ENCODE measurements at places on chromosomes 5 and 9.

- no peak for DNase-seq
Observed at GRCh38 chr5:147691130-147691529, 91.4 kb downstream of the JAKMIP2 start.

DNA sequence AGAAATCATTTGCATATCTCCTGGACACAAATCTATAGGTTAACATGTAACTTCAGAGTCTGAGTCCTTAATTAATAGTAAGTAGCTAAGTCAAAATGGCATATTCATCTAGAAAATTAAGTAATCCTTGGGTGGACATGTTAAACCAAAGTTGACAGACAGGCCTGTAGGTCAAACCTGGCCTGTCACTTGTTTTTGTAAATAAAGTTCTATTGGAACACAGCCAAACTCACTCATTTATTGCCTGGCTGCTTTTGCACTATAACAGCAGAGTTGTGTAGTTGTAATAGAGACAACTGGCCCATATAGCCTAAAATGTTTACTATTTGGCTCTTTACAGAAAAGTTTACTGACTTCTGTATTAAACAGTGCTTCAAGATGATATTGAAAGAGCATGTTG lies 24.6 kb upstream of the GPR21 start:
- no peak for DNase-seq

GRCh38 chr9:118276784-118277183 lies 572.6 kb downstream of the TLR4 start:
- DNase-seq = no peak

GRCh38 chr9:98401140-98402018 lies 145.9 kb upstream of the TBC1D2 start:
- no peak for DNase-seq

DNA sequence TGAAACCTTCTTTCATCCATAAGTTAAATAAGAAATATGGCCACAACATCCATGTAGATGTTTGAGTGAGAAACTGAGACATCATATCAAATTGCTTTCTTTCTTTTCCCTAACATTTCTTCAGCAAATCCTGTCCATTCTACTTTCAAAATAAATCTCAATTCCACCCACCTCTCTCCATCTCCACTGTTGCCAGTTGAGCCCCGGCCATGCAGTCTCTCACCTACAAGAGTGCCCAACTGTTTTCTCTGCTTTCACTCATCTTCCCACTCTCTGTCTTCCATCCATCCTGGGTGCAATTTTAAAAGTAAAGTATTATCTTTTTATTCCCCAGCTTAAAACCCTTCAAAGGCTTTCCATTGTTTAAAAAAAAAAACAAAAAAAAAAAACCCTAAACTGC lies 260.4 kb downstream of the DEPDC1B start:
- DNase-seq = no peak

DNA sequence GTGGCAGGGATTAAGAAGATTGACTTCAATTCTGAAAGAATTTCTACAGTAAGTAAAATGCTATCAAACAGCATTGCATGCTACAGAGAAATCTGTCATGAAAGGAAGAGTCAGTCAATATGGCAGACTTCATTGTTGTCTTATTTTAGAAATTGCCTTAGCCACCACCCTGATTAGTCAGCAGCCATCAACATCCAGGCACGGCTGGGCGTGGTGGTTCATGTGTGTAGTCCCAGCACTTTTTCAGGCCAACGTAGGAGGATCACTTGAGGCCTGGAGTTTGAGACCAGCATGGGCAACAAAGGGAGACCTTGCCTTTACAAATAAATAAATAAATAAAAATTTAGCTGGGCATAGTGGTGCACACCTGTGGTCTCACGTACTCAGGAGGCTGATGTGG lies 46.6 kb downstream of the RMI1 start:
- no peak for DNase-seq

- no peak for DNase-seq
Observed at GRCh38 chr9:14627513-14627912, 65.7 kb downstream of the ZDHHC21 start.

GRCh38 chr5:144972317-144972716 lies 801.6 kb downstream of the KCTD16 start:
- no peak for DNase-seq

- peak; percentile 59 for DNase-seq
Observed at GRCh38 chr5:53095931-53096525, 13.5 kb downstream of the MOCS2 start.

GRCh38 chr5:35324679-35325078 lies 94.4 kb upstream of the PRLR start:
- DNase-seq = no peak

DNA sequence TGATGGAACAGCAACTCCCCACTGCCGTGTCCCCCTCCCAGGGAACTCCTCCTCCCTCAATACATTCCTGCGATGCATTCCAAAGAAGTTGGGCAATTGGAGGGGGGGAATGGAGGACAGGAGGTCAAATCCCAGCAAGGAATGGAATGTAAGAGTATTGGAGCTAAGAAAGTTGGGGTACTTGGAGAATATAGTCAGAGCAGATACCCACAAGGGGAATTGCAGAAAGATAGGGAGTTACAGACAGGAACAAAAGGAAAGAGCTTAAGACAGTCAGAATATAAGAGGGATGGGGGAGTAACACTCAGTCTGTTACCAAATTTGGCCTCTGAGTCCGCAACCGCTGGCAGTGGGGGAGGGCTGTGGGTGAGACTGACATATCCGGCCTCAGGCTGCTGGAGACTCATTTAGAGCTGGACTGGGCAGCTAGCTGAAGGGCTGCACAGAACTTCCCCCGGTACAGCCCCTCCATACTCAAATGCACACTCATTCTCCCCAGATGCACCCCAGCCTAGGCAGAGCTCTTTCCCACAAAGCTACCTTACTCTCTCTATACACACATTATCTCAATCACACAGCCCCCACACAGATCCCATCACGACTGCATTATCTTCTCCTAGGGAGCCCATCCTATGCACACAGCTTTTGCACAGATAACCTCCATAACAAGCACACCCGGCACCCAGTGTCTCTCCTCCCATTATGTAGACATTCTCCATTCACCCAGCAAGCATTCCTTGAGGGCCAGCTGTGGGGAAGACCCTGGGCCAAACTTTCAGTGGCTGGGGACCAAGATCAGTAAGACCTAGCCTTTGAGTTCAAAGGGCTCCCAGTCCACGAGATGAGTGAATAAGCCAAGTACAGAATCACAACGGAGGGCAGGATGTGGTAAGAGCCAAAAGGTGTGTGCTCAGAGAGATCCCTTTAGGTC lies 3.7 kb downstream of the TLN1 start:
- peak; percentile 35 for DNase-seq

DNA sequence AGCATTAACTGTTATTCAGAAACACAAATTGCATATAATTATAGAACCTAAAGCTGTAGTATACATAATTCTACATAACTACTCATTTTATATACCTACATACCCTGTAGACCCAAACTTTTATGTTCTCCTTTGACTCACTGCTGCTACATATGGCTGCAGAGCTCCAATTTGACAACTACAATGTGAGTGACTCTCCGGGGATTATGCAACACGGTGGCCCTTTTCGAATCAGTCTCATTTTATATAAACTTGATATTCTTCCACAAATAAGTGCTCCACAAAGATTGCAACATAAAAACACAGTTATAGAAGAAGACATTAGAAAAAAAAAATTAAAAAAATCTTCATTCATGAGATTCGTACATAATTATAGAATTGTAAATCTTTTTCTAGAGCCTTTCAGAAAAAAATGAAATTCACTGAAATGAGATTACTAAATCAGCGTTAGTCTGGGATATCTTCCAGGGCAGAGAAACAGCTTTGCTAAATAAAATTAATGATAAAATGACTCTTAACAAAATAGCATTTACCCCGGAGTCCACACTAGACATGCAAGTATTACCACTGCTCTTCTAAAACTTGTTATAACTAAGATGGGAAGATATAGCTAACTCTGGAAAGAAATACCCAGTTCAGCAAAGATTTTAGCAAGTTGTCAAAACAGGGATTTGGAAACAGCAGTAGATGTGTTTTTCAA lies 52.6 kb downstream of the SRFBP1 start:
- DNase-seq = no peak

- no peak for DNase-seq
Observed at GRCh38 chr5:635306-636055, 23.3 kb downstream of the CEP72 start.

DNA sequence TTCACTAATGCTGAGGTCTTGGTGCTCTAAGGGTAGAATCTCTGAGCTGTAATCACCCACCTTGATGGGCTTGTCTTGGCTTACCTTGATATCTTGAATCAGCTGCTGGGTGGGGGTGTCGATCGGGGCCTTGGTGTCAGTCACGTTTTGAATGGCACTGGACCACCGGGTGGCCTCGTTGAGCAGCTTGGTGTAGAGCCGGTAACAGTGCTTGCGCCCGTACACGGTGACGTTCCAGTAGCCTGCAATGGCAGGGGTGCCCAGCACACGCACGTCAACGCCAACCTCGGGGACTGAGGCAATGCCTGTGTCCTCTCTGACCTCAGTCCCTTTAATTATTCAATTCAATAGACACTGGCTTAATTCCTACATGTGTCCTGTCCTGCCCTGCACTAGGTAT lies 63.1 kb upstream of the RETREG1 start:
- no peak for DNase-seq

- DNase-seq = no peak
Observed at GRCh38 chr5:107873877-107874276, 203.1 kb upstream of the EFNA5 start.

DNA sequence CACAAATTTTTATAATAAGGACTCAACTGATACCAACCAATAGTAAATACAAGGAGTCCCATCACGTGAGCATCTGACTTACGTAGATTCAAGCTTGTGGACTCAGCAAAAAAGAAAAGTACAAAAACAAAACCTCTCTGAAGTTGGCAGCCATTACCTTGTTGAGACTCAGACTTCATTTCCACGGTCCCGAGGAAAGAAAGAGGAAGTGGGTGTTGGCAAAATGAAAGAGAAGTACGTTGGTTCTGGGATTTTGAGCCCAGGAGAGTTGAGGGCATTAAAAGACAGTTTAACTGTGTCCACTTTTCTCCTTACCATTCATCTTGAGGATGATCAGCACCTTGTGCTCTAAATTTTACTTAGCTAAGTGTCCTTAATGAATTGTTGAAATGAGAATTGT lies 26.7 kb downstream of the NCBP1 start:
- DNase-seq = no peak

- DNase-seq = peak; percentile 36
Observed at GRCh38 chr9:91734371-91734981, 215.6 kb downstream of the ROR2 start.

GRCh38 chr9:120456218-120456617 lies 123.7 kb downstream of the CDK5RAP2 start:
- DNase-seq = no peak

- no peak for DNase-seq
Observed at GRCh38 chr5:16464231-16464630, 1.4 kb downstream of the ZNF622 start.

DNA sequence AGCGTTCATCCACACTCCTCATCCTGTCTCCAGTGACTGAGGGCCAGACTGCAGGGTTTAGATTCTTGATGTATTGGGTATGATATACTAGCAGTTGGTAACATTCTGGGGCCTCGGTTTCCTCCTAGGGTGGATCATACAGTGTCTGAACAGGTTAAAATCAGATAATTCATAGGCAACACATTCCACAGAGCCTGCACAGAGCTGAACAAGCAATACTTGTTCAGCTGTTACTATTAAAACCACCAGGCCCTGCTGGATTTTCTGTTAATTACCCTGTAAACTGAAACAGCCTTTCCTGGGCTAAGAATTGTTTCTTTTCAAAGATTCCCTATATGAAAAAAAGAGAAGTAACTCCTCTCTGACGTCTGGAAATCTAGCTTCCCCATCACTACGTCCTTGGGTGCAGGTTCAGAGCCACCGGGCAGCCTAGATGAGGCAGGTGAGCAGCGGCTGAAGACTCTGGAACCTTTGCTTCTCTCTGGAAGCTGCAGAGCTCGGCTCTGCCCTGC lies 1313.5 kb upstream of the WWC1 start:
- no peak for DNase-seq

DNA sequence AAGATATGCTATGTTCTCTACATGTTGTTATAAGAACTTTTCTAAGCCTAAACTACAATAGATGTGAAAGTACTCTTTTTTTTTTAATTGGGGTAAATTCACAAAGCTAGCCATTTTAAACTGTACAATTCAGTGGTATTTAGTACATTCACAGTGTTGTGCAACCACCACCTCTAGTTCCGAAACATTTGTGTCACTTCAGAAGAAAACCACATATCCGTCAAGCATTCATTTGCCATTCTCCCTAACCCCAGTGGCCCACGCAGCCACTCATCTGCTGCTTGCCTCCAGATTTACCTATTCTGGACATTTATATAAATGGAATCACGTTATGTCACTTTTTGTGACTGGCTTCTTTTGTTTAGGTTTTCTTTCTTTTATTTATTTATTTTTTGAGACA lies 43.1 kb downstream of the SPTAN1 start:
- DNase-seq = no peak

DNA sequence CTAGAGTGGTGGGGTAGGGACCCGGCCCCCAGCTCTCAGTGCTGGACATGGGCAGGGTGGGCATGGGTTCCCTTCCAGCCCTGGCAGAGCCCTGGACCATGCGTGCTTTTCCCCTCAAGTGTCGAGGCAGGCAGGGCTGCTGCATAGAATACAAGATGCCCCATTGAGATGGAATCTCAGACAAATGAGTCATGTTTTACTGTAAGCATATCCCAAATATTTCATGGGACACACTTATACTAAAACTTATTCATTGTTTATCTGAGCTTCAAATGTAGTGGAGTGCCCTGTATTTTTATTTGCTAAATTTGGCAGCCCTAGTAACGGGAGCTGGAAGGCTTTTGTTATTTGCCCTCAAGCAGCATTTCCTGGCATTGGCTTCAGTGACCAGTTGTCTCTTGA lies 3.2 kb upstream of the RNU6ATAC start:
- DNase-seq = no peak

DNA sequence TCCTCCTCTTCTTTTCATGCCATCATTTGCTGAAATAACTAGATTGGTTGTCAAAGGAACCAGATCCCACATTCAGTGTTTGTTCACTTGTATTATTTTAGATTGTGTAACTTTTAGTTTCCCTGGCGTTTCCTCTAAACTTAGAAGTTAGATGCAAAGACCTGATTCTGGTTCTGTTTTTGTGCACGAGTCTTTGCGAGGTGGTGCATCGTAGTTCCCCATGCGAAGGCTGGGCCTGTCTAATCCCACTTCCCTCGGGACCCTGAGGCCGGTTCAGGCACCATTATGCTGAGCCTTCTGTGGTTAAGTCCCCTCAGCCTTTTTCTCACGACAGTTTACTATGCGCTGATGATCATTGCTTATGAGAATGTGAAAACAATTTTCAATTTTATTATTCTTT lies 219.1 kb upstream of the OTULINL start:
- DNase-seq = peak; percentile 6

- no peak for DNase-seq
Observed at GRCh38 chr9:113957351-113957750, 81.2 kb downstream of the ZNF618 start.

GRCh38 chr5:91166059-91166807 lies 216.9 kb downstream of the ARRDC3 start:
- no peak for DNase-seq

- no peak for DNase-seq
Observed at GRCh38 chr5:168291964-168292785, 730 bp downstream of the WWC1 start.

- no peak for DNase-seq
Observed at GRCh38 chr9:87973730-87974292, 522 bp downstream of the CDK20 start.

- DNase-seq = peak; percentile 23
Observed at GRCh38 chr5:100779669-100780375, 123.3 kb downstream of the ST8SIA4 start.

Data from CD4-positive, alpha-beta T cell treated with Interleukin-4 for 1 hour (primary cell).